Stimulated activated CD8-positive, alpha-beta memory T cell treated with anti-CD3 and anti-CD28 coated beads, Interleukin-4, amount 100 ng/mL, for 4 hours (primary cell): ENCODE measurements at places on chromosomes 1 and 21.

- no peak for DNase-seq
Observed at GRCh38 chr1:7278045-7278444, 492.8 kb downstream of the CAMTA1 start.

- DNase-seq: no peak
Observed at GRCh38 chr1:111593403-111594305, 25.9 kb upstream of the RAP1A start.

DNA sequence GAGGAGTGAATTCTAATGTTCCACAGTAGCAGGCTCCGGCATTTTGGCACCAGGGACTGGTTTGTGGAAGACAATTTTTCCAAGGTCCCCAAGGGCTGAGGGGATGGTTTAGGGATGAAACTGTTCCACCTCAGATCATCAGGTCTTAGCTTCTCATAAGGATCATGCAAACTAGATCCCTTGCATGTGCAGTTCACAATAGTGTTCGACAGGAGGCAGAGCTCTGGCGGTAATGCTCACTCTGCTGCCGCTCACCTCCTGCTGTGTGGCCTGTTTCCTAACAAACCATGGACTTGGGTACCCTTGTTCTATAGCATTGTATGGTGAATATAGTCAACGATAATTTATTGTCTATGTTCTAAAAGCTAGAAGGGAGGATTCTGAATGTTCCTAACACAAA is 16.6 kb downstream of the CRNN start:
- no peak for DNase-seq

- DNase-seq: no peak
Observed at GRCh38 chr21:44487831-44488230, 32.5 kb downstream of the LRRC3 start.
